ENCODE measurements at places on chromosomes 6 and 20. TPM values are rescaled to one million over a fixed set of nuclear protein-coding genes. Genes with fewer than 3 reads are reported as not detected.

Gene SLC22A16
- total RNA-seq, result 4.2 TPM

DNA sequence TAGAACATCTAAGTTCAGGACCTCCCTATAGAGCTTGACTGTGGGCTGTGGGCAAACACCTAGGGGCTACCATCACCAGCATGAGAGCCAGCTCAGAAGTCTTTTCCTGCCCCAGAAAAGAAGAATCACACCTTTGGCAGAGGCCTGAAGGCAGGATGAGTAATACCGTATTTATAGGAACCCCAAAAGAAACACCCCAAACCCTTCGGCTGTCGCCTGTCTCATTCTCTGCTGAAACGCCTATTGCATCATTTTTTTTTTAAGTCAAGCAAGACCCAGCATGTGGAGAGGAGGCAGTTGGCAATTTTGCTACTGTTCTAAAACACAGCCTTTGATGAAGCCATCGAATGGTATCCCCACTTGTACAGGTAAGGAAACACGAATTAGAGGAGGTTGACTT lies 436.4 kb downstream of the TFAP2A start:
- DNase-seq, result no peak

GRCh38 chr6:122838060-122838780 lies 49.2 kb downstream of the SMPDL3A start:
- DNase-seq, result no peak

Gene TFAP2D
- total RNA-seq, result not detected

Gene MAFB
- 83.4 TPM for total RNA-seq

DNA sequence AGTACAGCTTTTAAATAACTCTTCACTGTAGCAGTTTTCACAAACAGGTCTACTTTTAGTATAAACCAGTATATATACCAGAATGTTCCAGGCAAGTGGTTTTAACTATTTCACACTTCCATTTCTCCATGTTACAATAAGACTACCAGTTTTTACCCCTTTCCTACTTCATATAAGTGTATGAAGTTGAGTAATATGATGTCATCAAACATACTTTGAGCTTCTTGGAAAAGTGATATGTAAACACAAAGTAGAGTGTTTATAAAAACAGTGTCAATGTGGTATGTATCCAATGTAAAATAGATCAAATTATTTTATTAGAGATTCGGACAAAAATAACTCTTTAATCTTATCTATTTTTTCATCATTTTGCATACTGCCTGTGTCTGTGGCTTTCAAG lies 2.5 kb upstream of the PAQR8 start:
- DNase-seq, result no peak

Gene OXT
- not detected for total RNA-seq

- no peak for DNase-seq
Observed at GRCh38 chr6:71383476-71383875, 94.9 kb downstream of the OGFRL1 start.

Gene OPRM1
- total RNA-seq, result not detected

GRCh38 chr20:57381596-57382503 lies 9.3 kb upstream of the RBM38 start:
- peak; percentile 82 for DNase-seq

- no peak for DNase-seq
Observed at GRCh38 chr20:59031564-59032022, 542 bp downstream of the ATP5F1E start.

DNA sequence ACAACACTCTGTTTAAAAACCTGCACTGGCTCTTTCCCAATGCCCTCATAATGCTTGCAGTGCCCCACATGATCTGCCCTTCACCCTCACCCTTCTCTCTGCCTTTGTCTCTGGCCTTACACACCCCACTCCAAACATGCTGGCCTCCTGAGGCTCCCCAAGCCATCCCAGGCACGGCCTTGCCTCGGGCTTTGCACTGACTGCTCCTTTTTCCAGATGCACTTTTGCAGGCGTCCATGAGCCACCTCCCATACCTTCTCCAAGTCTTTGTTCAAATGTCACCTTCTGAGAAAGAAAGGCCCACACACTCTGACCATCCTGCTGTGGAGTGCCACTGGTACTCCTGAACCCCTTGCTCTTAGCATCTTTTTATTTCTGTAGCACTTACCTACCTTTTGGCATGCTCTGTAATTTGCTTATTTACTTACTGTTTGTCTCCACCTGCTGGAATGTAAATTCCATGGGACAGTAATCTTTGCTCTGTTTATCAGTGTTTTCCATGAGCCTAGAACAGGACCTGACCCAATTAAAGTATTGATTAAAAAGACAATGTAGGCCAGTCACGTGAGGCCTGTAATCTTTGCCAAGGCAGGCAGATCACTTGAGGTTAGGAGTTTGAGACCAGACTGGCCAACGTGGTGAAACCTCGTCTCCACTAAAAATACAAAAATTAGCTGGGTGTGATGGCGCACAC lies 30.7 kb downstream of the GFRA4 start:
- DNase-seq, result no peak

Gene COMMD7
- total RNA-seq, result 20.6 TPM

GRCh38 chr6:164185471-164185871 lies 771.0 kb downstream of the QKI start:
- no peak for DNase-seq

DNA sequence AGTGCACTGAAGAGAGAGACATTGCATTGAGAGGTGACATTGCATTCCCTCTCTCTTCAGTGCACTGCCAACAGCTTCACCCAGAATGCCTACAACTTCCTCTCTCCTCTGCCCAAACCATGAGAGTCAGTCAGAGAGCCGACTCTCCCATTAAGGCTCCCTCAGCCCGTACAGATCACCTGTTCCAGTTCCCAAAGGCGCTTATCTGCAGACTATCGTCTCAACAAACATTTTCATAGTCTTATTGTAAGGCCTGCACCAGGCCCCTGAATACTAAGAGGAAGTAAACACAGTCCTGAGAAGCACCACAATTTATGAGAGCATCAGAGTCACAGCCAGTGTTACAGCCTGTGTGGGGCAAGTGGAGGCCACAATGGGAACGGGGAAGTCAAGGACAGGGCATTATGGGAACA lies 53.7 kb downstream of the GFOD1 start:
- DNase-seq, result no peak

- DNase-seq, result no peak
Observed at GRCh38 chr20:62637521-62638054, 4.7 kb upstream of the SLCO4A1 start.

Gene DDX27
- 32.8 TPM for total RNA-seq

GRCh38 chr6:137877606-137878005 lies 10.5 kb downstream of the TNFAIP3 start:
- DNase-seq, result no peak

GRCh38 chr20:47711046-47711752 lies 74.1 kb downstream of the SULF2 start:
- no peak for DNase-seq

Gene BEND6
- total RNA-seq, result 0.44 TPM

Gene GSTA2
- not detected for total RNA-seq

DNA sequence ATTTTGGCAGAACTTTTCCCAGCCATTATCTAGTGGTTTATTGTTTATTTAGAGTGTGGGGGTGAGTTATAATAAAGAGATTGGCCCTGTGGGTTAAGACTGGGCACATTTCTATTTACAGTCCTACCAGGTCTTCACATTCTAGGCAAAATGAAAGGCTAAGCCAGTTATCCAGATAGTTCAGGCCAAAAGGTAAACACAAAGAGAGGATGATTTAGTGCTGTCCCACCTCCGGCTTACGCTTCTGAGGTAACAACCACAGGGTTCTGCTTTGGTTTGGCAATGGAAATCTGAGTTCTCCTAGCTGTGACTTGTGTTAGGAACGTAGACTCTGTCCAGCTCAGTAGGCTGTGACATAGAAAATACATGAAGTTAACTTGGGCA lies 50.3 kb upstream of the PTPRK start:
- no peak for DNase-seq

DNA sequence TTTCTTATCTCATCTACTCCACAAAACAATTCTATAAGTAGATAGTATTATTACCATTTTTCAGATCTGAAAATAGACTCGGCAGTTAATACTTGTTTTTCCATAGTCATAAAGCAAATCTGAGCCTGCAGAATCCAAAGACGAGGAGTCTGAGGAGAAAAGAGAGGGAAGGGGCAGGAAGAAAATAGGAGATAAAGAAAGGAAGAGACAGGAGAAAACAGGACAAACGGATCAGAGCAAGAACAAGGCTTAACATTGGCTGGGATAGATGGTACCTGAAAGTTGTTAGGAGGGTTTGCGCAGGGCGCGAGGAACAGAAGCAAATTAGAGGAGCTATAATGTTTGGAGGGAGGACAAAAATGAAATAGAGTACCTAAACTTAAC lies 639 bp upstream of the PPIL1 start:
- DNase-seq, result no peak

DNA sequence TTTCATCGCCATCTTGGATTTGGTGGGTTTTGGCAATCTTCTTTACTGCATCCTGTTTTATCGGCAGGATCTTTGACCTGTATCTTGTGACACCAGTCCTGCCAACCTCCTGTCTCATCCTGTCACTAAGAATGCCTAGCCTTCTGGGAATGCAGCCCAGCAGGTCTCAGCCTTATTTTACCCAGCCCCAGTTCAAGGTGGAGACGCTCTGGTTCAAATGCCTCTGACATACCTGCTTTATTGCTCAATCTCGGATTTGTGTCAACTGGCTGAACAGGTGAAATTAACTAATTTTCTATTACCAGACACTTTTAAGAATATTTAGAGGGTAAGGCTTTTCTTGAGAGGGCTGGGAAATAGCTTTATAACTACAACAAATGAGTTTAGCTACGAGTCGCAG lies 102.5 kb downstream of the SASH1 start:
- no peak for DNase-seq
